K562 (cell line): ENCODE measurements at places on chromosomes 2 and 18.

DNA sequence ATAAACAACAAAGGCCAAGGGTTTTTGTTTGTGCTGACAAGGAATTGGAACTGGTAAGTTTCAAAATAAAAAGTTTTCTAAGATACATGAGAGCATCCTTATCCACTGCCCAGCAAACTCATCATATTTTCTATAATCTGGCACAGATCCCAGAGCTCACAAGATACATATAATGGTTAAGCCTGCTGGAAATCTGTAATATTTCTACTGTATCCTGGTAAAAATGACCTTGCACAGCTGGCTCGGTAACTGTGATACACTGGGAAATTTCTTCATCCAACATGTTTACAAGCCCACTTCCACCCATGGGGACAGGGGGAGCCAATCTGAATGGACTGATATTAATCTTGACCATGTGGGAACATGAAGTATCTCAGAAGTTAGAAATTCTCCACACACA is 425.4 kb upstream of the MMADHC start:
- DNase-seq = no peak

GRCh38 chr2:69619725-69620124 is 23.8 kb downstream of the AAK1 start:
- no peak for DNase-seq

DNA sequence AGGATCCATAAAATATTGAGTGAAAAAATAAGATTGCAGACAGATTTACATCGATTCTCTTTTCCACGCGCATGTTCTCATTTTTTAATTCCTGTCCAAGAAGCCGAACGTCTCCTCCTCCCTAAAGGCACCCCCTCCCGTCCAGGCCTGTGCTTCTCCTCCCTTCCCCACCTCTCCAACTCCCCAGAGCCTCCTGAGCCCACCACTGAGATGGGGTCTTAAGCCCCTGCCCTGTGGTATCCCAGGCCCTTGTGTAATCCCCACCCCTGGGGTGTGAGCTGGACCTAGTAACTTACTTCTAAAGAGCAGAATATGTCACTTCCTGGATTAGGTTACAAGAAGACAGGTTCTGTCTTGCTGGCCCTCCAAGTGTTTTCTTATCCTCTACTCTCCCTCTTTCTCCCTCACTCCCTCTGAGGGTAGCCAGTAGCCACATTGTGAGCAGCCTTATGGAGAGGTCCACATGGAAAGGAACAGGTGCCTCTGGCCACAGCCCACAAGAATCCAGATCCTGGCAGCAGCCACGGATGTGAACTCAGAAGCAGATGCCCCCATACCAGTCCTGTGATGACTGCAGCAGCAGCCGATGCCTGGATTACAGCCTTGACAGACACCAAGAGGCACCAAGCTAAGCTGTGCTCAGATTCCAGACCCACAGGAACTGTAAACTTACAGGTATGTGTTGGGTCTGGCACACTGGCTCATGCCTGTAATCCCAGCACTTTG is 39.6 kb upstream of the OTOS start:
- no peak for DNase-seq

DNA sequence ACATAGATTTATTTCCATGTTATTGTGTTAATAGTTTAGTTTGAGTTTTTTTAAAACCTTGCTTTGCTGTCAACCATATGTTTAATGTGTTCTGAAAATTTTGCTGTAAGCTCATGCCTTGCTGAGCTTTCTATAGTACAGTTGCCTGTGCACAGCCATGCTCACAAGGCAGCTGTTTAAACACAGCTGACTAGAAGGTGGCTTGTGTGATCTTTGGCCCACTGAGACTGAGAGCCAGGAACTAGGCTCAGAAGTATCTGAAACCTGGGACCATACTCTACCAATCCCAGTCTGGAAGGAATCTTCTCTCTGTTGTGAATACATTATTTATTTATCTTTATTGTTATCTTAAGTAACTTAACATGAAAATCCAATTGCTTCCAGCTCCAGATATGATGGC is 350.5 kb downstream of the KIAA1328 start:
- no peak for DNase-seq

DNA sequence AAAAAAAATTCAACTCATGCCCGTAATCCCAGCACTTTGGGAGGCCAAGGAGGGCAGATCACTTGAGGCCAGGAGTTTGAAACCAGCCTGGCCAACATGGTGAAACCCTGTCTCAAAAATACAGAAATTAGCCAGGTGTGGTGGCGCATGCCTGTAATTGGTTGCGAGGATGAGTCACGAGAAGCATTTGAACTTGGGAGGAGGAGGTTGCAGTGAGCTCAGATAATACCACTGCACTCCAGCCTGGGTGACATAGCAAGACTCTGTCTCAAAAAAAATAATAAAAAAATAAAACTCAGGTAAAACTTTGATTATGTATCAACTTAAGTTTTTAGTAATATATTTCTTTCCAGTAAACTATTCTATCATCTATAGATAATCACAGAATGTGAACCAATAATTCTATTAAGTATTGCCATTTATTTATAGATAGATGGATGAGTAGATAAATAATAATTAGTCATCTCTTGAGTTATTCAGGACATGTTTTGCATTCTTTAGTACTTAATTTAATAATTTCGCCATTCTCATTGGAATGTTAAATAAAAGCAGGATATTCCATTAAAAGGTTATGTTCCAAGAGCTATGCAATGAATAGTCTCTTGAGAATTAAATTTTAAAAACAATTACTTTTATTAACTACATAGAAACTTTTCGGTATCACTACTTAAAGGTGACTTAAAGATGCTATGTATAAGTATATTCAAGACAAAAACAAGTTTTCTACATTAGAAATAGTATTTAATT is 48.7 kb downstream of the WDPCP start:
- no peak for DNase-seq
